ENCODE measurements at places on chromosomes 11 and 22. TPM values are rescaled to one million over a fixed set of nuclear protein-coding genes. Genes with fewer than 3 reads are reported as not detected.

TMEM45B gene
- total RNA-seq = 0.42 TPM

FGF3 gene
- not detected for total RNA-seq

TMEM86A gene
- total RNA-seq = 0.92 TPM

CHRNA10 gene
- total RNA-seq = 0.33 TPM

MUC2 gene
- total RNA-seq = not detected

OMP gene
- total RNA-seq = 0.42 TPM

POU2AF3 gene
- total RNA-seq = not detected

OR5J2 gene
- not detected for total RNA-seq

AAMDC gene
- total RNA-seq = 51.1 TPM

Measured in pulmonary artery endothelial cell (primary cell).